ENCODE measurements at places on chromosomes 16 and 17.
A peak's percentile ranks its signal among the peaks of the same experiment; 100 is the strongest.

GRCh38 chr16:57366544-57367040, 5.7 kb upstream of the CX3CL1 start:
- no peak for DNase-seq

- no peak for DNase-seq
Observed at GRCh38 chr17:68290955-68291835, at the start of the genes ARSG and SLC16A6. ARSG (plus strand) TSS chr17:68291495; CDS start chr17:68307494, 15,999 bp downstream. SLC16A6 (minus strand) TSS chr17:68291127; CDS start chr17:68278320, 12,807 bp downstream.

DNA sequence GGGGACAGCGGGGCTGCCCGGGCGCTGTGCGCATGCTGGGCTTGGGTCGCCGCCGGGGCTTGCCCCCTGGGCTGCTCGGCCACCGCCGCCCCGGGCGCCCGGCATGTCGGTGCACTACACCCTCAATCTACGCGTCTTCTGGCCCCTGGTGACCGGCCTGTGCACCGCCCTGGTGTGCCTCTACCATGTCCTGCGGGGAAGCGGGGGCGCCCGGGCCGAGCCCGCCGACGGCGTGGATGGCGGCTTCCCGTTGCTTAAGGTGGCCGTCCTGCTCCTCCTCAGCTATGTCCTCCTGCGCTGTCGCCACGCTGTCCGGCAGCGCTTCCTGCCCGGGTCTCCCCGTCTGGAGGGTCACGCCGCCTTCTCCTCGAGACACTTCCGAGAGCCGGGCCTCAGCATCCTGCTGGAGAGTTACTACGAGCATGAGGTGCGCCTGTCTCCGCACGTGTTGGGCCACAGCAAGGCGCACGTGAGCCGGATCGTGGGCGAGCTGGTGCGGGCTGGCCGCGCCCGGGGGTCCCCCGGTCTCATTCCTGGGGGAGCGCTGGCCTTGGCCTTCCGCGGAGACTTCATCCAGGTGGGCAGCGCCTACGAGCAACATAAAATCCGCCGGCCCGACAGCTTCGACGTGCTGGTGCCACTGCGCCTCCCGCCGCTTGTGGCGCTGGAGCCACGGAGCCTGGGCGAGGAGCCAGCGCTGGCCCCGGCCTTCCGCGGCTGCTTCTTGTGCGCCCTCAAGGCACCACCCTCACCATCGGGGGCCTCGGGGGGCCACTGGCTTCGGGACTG, 789 bp downstream of the ITPRIPL2 start:
- no peak for DNase-seq

DNA sequence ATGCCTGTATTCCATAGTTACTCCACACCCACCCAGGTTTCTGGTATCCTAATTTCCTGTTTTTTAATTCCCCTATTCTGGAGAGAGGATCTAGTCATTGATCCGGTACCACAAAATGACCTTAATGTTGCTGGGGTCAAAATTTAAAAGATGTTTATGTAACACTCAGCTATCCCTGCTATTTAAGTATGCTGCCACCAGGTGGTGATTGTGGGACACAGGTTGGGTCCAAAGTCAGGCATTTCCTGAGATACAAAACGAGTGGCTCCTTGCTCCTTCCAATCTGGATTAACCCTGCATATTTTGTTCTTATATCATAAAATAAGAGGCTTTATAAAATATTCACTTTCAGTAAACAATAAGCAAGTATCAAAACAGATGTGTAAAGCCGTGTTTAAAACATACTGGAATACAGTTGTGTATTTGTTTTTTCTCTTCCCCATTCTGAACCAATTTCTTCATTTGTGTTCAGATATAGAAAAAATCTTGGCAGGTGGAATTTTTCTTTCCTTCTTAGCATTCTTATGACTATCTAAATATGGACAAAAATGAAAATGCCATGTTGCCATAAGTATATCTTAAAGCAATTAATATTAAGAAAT, 16.3 kb downstream of the HS3ST4 start:
- no peak for DNase-seq

DNA sequence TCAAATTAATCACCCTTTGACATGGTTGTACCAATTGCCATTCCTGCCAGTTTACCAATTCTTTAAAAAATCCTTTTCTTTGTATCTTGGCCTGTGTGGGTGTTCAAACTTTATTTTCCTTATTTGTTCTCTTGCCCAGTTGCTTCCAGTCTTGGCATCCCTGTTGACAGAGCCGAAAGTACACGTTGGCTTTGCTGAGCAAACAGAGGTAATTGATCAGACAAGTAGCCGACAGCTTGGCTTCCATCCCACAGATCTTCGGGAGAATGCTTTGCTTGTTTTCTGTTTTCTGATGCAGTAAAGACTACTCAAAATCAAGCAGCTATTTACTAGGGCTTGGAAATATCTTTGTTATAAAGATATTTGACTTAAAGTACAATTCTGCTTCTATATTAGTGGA, 506.8 kb upstream of the SALL1 start:
- no peak for DNase-seq

- no peak for DNase-seq
Observed at GRCh38 chr16:23852794-23853562, 17.2 kb downstream of the PRKCB start.

DNA sequence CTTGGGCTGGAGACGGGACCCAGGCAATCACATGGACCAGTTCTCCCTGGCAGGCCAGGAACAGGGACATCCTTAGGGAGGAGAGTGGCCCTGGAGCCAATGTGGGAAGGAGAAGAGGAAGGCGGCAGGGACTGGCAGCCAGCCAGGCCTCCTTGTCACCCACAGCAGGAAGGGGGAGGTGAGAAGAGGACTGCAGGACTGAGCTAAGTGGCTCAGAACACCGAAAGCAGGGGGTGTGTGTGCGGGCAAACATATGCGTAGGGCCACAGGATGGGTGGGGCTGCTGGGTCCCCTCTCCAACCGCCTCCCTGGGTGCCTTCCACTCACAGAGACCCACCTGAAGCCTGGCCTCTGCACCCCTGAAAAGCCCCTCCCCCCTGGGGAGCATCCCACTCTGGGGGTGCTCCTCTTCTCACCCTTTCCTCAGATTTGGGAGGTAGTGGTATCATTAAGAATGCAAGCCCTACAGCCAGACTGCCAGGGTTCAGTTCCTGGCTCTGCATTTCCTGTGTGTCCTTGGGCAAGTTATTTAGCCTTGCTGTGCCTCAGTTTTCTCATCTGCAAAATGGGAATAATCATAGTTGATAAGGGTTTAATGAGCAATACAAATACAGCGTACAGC, 8.1 kb downstream of the PNMT start:
- DNase-seq, result peak; percentile 75

DNA sequence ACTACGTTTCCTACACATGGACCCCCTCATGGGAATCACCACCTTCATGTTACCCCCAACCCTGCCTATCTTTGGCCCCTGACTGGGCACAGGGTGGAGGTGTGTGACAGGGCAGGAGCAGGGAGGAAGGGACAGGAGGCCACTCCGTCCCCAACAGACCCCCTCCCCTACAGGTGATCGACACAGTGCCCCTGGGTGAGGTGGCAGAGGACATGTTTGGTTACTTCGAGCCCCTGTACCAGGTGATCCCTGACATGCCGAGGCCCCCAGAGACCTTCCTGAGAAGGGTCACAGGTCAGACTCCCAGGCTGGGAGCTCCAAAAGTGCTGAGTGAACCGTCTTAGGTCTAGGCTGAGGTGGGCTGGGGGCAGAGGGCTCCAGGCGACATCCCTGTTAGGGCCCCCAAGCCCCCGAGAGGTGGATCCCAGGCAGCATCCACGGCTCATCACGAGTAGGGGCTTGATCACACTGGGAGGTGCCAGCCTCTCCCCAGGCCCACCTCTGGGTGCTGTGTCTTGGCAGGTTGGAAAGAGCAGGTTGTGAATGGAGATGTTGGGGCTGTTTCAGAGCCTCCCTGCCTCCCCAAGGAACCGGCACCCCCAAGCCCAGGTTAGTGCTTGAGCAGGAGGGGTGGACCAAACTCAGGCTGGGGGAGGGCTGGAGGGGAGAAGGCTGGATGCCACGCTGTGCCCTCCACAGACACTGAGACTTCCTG, 1.5 kb downstream of the ACBD4 start:
- no peak for DNase-seq

DNA sequence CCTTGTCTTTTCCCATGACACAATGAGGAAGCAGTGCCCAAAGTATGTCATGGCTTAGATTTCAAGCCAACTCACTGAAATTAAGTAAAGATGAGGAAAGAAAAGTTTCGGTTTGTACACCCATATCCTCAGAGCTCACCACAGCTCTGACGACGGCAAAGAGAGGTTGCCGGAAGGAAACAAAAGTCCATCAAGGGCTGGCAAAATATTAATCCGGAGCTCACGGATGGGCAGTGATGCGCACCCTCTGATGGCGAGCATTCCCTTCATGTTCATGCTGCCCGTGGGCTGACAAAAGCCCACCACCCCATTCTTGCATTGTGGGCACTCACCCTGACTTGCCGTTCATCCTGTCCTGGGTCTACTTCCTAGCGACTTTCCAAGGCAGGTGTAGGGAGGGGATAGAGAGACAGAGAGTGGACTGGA, 103.1 kb downstream of the SOX9 start:
- no peak for DNase-seq

- no peak for DNase-seq
Observed at GRCh38 chr17:17933775-17934174, 38.4 kb downstream of the TOM1L2 start.

GRCh38 chr17:73304971-73305812, 6.6 kb downstream of the CDC42EP4 start:
- DNase-seq, result no peak

- no peak for DNase-seq
Observed at GRCh38 chr16:64679976-64680690, 441.7 kb downstream of the CDH11 start.

GRCh38 chr16:81266680-81267095, 28.2 kb downstream of the BCO1 start:
- DNase-seq, result no peak

DNA sequence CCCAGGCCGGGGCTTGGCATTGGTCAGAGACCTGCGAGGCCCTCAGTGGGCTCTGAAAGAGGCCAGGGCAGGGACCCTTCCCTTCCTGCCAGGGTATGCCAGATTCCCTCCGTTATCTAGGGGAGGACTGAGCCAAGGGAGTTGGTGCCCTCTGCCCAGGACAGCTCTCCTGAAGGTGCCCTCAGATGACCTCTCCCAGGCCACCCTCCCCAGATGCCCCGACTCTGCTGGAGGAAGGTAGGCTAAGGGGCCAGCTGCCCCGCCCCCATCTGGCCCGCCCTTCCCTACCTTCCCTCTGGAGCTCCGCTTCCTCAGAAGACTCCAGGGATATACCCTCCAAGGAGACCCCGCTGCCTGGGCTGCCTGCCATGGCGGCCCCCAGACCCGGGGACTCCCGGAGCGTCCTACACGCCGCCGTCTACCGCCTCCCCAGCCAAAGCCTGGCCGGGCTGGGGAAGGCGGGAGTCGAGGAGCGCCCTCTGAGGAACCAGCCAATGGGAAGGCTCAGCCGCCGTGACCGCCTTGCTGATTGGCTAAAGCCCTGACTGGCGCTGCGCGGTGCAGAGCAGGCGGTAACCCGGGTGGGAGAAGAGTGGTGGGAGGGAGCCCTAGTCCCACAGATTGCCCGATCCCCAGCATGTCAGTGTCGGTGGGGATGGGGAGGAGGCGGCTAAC, 7.0 kb downstream of the MPP2 start:
- peak; percentile 65 for DNase-seq

DNA sequence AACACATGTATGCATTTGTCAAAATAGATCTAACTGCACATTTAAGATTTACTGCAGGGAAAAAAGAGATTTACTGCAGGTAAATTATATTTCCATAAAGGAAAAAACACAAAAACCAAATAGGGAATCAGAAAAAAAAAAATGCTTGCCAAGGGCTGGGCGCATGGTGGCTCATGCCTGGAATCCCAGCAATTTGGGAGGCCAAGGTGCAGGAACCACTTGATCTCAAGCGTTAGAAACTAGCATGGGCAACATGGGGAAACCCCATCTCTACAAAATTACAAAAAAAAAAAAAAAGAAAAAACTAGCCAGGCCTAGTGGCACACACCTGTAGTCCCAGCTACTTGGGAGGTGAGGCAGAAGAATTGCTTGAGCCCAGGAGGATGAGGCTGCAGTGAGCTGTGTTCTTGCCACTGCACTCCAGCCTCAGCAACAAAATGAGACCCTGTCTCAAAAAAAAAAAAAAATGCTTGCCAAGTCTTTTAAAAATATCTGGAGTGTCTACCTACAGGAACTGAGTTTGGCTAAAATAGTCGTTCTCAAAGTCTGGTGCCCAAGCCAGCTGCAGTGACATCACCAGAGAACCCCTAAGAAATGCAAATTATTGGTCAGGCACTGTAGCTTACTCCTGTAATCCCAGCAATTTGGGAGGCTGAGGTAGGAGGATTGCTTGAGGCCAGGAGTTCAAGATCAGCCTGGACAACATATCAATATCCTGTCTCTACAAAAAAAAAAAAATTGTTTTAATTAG, 17.5 kb downstream of the TRIM25 start:
- DNase-seq, result no peak

DNA sequence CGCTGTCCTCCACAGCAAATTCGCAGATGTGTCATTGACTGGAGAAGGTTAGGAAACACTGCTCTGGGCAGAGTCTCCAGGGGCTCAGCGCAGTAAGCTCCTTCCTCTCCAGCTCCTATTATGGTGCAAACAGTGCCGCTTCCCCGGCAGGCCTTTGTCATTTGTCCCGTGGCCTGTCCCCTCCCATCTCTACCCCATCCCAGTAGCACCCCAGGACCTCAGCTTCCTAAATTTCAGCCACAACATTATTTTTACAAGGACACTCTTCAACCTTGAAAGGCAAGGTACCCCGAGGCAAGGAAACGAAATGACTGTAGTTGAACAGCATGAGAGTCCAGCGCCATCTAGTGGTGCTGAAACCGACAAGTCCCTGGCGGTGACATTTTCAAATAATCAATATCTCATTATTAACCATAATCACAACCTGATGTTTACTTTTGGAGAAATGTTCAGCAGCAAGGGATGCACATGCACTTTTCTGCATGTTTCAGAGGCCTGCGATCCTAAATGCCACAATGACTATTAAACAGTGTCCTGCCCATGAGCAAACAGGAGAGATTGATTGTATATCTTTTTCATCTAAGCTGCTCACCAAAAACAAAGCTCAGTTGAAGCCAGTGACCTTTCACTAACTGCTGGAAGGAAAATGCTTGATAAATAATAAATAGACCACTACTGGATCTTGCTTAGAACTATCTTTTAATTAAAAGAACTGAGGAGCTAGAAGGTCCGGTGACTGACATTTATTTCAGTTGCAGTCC, 16.5 kb downstream of the MRPS23 start:
- DNase-seq, result peak; percentile 75

- no peak for DNase-seq
Observed at GRCh38 chr16:68046106-68046505, 23.0 kb downstream of the DUS2 start.

- no peak for DNase-seq
Observed at GRCh38 chr17:74217888-74218287, 4.5 kb downstream of the TTYH2 start.

- peak; percentile 82 for DNase-seq
Observed at GRCh38 chr17:38601539-38602351, 4.0 kb downstream of the SRCIN1 start.

DNA sequence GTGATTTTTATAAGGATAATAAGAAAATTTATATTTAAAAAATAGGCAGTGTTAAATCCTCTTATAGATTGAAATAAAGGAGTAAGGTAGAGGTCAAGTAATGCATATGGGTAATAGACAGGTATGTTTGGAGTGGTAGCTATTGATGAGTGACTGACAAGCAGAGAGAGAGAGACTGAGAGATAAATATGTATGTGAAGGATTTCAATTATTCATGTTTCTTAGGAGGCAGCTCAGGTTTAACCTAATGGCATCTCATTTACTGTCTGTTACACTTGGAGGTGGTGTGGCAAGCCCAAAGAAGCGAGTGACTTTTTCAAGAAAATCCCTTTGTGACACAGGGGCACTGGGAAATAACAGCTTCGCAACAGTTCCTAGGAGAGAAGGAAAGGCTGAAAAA, 120.2 kb downstream of the KIF2B start:
- DNase-seq, result no peak
